ENCODE measurements at places on chromosomes 7 and 10.

- no peak for DNase-seq
Observed at GRCh38 chr10:30070001-30070685, 10.8 kb upstream of the JCAD start.

DNA sequence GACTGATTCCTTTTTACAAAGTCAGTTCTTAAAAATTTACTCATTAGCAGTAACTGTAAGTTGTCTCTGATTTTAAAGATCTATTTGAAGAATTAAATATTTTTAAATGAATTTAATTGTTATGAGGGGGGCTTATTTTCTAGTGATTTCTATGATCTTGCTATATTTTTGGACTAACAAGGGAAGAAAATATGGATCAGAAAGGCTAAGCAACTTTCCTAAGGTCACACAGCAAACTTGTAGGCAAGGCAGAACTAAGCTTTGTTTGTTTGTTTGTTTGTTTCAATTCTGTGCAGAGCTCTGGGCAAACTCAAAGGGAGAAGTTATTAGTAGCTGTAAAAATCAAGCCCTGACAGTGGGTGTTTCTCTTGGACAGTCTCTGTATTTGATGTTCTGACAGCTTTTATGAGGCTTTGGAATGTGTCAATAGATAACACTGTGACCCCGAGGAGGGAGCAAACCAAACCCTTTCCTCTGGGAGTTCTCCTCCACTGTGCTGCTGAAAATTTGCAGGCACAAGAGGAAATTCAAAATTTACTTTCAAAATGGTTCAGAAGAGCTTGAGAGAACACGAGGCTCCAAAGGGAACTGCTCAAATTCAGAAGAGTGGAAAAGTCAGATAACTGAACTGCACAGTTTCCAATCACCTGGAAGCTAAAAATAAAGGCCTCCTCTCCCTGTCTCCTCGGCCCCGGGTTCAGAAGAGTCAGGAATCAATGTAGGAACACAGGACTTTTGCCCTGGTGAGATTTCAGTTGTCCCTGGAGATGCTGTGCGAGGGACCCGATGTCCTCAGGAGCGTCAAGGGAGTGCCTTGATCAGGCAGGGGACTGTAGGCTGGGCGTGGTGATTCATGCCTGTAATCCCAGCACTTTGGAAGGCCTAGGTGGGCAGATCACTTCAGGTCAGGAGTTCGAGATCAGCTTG is 325.7 kb downstream of the GATA3 start:
- peak; percentile 32 for DNase-seq

DNA sequence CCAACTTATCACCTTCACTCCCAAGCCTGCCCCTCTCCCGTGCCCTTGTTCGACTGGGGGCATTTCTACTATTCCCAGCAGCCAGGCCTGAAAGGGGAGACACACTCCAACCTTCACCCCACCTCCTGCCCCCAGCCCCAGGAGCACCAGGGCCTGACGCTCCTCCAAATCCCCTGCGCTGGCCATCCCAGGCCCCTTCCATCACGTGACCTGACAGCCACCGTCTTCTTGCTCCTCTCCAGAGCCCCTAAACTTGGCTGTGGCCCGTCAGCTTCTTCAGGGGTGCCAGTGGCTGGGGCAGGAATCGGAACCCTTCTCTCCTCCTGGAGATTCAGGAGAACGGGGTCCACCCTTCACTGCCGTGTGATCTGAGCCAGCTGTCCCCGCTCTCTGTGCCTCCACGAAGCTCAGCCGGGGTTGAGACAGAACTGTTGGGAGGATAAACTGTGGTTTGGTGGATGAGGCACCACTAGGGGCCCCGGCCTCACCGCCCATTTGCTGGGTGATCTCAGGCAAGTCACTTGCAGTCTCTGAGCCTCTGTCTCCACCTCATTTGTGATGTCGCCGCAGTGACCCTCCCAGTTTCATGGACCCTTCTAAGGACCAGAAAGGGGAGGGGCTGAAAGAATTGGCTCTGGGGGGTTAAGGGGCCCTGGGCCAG is 91.0 kb downstream of the MYL10 start:
- no peak for DNase-seq

DNA sequence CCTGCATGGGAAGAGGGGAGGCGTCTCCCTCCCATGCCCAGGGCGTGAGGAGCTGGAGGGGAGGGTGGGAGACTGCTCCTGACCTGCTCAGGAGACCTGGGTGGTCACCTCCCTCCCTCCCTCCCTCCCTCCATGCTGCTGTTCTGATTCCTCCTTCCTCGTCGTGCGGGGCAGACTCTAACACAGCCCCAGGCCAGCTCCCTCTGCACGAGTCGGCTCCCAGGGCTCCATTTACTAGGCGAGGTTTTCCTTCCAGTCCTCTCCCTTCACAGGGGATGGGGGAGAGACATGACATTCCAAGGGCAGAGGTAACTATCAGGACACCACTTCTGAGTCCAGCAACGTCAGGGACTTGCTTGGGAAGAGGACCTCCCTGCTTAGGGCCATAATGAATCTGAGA is 23.6 kb downstream of the VIPR2 start:
- DNase-seq, result no peak

GRCh38 chr10:130066743-130067142 is 43.9 kb downstream of the C10orf143 start:
- DNase-seq, result no peak

GRCh38 chr7:867001-867405 is 9.4 kb upstream of the GET4 start:
- DNase-seq, result peak; percentile 84

- DNase-seq, result no peak
Observed at GRCh38 chr10:43842496-43842895, 193.8 kb upstream of the ZNF32 start.

- no peak for DNase-seq
Observed at GRCh38 chr10:62585211-62585775, 211.1 kb downstream of the ZNF365 start.

GRCh38 chr7:95229301-95229700 is 95.0 kb downstream of the PON1 start:
- no peak for DNase-seq

GRCh38 chr7:24730018-24730369 is 27.3 kb downstream of the GSDME start:
- no peak for DNase-seq

GRCh38 chr10:123382491-123382890 is 228.3 kb downstream of the BUB3 start:
- DNase-seq, result no peak

- no peak for DNase-seq
Observed at GRCh38 chr10:123567984-123568739, 98.0 kb upstream of the GPR26 start.

- no peak for DNase-seq
Observed at GRCh38 chr10:5467634-5468255, 31.6 kb downstream of the CALML5 start.

- no peak for DNase-seq
Observed at GRCh38 chr10:115093286-115093775, at the start of gene ATRNL1. TSS of gene ATRNL1 (plus strand) at chr10:115093365. CDS start at chr10:115093751, 386 bp downstream.

DNA sequence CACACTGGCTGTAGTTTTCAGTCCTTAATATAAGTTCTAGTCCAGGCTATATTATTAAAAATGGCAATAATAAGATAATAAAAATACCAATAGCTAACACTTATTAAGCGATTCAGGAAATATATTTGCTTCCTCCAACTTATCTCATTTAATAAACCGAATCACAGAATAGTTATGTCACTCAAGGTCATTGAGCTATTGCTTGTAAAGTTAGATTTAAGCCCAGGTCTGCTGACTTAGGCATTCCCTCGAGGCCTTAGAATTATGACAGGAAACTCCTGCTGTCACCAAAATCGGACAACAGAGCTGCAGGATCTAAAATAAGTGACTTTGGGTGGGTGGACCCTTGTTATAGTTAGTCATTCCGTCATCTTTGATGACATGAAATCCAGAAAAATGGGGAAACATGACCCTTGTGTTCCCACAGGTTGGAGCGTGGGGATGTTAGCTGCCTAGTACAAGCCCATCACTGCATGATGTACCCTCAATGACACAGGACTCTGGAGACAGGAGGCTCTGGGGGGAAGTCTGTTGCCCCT is 181.3 kb upstream of the PHYHIPL start:
- no peak for DNase-seq

DNA sequence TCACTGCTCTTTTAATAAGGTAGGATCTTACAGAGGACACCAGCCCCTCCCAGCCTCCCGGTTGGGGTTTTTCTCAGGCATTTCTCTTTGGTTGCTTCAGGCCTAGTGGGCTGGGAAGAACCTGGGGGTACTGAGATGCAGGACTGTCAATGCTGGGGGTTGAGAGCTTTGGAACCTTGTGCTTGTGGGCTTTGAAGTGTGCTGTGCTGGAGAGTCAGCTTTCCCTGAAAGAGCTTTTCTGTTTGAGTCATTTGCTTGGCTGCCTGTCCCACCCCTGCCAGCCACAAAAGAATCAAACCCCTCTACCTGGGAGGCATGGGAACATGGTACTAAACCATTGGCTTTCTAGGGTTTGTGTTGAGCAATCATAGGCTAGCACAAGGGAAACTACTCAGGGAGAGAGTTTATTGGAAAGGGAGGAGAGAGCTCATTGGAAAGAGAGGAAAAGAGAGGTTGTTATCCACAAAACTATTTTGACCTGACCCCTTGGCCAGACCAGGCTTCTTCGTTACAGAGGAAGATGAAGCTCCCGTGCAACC is 1.4 kb downstream of the SCD start:
- DNase-seq, result no peak

DNA sequence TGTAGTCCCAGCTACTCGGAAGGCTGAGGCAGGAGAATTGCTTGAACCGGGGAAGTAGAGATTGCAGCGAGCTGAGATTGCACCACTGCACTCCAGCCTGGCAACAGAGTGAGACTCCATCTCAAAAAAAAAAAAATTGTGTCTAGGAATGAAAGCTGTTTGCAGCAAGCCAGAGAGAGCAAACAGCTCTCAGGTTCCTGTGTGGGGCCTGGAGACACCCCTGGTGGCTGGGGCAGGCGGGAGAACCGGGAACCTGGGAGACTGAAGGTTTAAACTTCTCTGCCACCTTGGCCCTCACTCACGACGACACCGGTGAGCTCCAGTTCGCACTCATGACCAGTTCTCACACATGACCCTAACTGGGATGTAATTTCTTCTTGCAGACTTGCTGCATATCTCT is 13.2 kb upstream of the UNCX start:
- no peak for DNase-seq

DNA sequence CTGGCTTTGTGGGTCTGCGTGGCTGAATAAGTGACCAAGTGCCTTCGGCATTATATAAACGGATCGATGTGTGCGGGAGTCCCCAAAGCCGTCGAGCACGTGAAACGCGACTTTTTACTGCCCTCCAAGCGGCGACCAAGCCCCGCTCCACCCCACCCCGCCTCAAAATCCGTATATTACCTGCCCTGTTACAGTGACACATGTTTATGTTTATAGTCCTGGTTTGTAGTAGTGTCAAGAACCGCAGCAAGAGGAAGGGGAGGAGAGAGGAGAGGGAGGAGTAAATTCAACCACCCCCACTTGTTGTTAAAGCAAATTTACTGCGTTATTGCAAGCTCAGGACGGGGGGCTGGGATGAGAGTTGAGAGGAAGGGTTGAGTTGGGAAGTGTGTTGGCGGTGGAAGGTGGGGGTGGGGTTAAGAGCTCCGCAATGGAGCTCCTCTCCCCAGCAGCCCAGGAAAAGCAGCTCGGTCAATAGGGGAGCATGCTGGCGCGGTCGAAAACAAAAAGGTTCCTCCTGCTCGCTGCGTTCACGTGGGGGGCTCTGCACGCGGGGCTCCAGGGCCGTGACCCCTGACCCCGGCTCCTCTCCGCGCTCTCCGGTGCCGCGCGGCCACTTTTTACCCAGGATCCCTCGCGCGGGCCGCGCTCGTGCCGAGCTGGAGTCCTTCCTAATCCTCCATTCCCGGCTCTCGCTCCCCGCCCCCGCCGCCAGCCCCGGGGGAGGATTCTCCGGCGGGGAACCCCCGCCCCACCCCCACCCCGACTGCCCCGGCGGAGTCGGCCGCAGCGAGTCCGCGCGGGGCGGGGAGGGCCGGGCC is at the start of gene SKIDA1:
SKIDA1 (minus strand) TSS at position 316 of the 821 bp plus-strand sequence. CDS start 7,860 bp downstream, outside the sequence.
- no peak for DNase-seq

DNA sequence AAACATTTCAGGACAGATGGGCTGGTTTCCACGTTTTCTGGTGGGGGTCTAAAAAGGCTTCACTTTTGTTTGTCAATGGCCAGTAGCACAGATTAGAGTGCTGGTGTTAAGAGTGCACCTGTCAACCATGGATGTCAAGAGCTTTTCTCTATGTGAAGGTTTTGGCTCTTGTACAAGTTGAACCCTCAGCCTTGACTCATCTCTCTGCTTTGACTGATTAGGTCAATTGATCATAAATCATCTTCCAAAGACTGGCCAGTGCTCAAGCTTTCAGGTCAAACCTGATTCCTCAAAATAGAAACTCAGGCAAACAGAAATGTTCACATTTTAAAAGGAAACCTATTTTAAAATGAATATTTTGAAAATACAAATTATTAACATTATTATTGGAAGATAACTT is 59.6 kb upstream of the SP4 start:
- no peak for DNase-seq

DNA sequence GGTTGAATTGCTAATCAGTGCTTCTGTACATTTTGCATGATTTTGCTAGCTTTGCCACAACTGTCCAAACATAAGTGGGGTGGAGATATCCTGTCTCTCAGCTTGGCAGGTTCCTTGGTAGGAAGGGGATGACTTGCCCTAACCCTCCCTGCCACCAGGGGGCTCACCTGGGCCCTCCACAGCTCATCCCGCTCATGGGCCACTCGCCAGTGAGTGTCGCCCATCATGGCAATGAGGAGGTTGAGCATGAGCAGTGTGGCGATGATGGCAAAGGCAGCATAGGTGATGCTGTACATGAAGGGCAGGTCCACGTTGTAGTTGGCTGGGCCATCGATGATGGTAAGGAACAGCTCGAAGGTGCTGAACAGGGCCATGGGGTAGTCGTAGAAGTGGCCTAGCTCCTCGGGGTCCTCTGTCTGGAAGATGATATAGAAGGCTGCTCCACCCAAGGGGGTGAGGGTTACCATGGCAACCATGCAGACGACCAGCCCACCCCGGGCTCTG is 12.2 kb downstream of the TRPV6 start:
- DNase-seq, result no peak

Data from LNCaP clone FGC (cell line).